ENCODE measurements at places on chromosomes 7 and 10.

DNA sequence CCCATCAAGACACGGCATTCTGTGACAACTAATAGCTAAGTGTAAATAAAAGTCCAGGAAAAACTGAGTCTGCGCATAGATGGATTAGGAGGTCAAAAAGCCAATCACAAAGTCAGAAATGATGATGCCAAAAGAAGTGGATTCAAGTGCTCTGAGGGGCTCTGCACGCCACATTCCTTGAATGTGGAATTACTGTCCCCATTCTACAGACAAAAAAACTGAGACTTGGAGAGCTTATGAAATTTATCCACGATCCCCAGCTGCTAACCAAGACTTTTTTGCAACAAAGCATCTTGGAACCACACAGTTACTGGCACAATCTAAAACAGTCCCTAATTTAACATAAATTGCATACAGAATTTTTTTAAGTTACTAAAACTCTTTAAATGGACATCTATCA, 49.6 kb upstream of the SLIT1 start:
- no peak overlapping the region for H3K27ac ChIP-seq
- peaks cover 30% of the 10 kb centered on the region for H3K36me3 ChIP-seq
- H3K4me3 ChIP-seq, result no peak overlapping the region
- no peak for DNase-seq

- H3K27me3 ChIP-seq, result no peaks in the 10 kb centered on the region
- no peak overlapping the region for H3K4me3 ChIP-seq
- H3K27ac ChIP-seq, result no peak overlapping the region
Measured at GRCh38 chr10:18100669-18101068, 39.6 kb upstream of the CACNB2 start.

- H3K27ac ChIP-seq, result no peak overlapping the region
- peaks cover 27% of the 10 kb centered on the region for H3K36me3 ChIP-seq
Measured at GRCh38 chr10:113879691-113880090, 25.2 kb downstream of the NHLRC2 start.

GRCh38 chr7:121503730-121504129, 107.6 kb upstream of the FAM3C start:
- no peaks in the 10 kb centered on the region for H3K27me3 ChIP-seq
- no peak overlapping the region for H3K27ac ChIP-seq
- H3K4me1 ChIP-seq, result no peaks in the 10 kb centered on the region

GRCh38 chr10:127614484-127615017, 65.4 kb downstream of the NPS start:
- DNase-seq, result no peak
- H3K27ac ChIP-seq, result no peak overlapping the region
- H3K27me3 ChIP-seq, result no peaks in the 10 kb centered on the region
- H3K36me3 ChIP-seq, result no peaks in the 10 kb centered on the region
